ENCODE measurements at places on chromosomes 3 and 15. TPM values are rescaled to one million over a fixed set of nuclear protein-coding genes. Genes with fewer than 3 reads are reported as not detected.

OR5K4 gene
- total RNA-seq, result not detected

UNC13C gene
- total RNA-seq, result 0.19 TPM

CD96 gene
- total RNA-seq, result 0.85 TPM

RLBP1 gene
- total RNA-seq, result not detected

CPLX3 gene
- total RNA-seq, result 1.1 TPM

MB21D2 gene
- total RNA-seq, result 5.9 TPM

SV2B gene
- total RNA-seq, result 0.56 TPM

SLC9A9 gene
- 4.2 TPM for total RNA-seq

RTP3 gene
- total RNA-seq, result not detected

SH3GL3 gene
- total RNA-seq, result 4.1 TPM

CYP8B1 gene
- total RNA-seq, result not detected

GAP43 gene
- 0.47 TPM for total RNA-seq

CHRFAM7A gene
- 0.43 TPM for total RNA-seq

DPPA2 gene
- not detected for total RNA-seq

KIF7 gene
- 7.6 TPM for total RNA-seq

AMT gene
- 6.6 TPM for total RNA-seq

LRRC31 gene
- not detected for total RNA-seq

CCR9 gene
- not detected for total RNA-seq

TTLL3 gene
- total RNA-seq, result 13.1 TPM

UPK1B gene
- 5.2 TPM for total RNA-seq

PPP4R2 gene
- 30.8 TPM for total RNA-seq

MESP1 gene
- total RNA-seq, result 2.3 TPM

PAQR5 gene
- 0.74 TPM for total RNA-seq

AQR gene
- 12.5 TPM for total RNA-seq

PPP1R14D gene
- not detected for total RNA-seq

TIGIT gene
- 0.67 TPM for total RNA-seq

CD86 gene
- 5.1 TPM for total RNA-seq

ITGA11 gene
- 12.6 TPM for total RNA-seq

ZKSCAN7 gene
- 2.1 TPM for total RNA-seq

MEF2A gene
- total RNA-seq, result 245 TPM

FBXL22 gene
- total RNA-seq, result 13.8 TPM
